NCI-H1436 (cell line): ENCODE measurements at places on chromosomes 13 and 19.

- no peak for DNase-seq
Measured at GRCh38 chr13:107678075-107678689, 537.2 kb downstream of the LIG4 start.

DNA sequence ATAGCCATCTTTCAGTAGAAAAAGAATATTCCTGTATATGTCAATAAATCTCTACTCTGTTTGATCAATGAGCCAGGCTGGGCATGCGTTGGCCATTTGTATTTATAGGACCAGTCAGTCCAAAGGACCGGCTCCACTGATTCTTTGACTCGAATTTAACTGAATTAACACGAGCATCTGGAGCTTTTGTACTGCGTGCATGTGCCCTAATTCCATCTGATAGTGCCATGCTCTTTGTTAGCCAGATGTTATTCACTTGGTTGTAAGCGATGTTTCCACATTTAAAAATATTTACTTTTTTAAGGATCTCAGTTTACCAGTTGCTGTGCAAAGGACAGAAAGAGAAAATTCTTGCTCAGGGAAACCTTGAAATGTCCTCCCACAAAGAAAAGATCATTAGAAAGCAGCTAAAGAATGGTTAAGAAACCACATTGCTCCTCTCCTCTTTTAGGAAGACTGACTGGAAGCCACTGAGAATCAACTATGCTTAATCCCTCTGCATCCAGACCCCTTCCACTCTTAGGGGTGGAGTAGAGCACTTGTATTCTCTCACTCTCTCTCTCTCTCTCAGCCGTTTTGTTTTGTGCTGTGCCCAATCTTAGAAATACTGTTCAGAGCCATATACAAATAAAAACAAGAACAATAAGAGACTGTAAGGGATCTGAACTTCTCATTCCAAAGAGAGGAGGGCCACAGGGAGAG, 165.8 kb downstream of the DCLK1 start:
- no peak for DNase-seq

DNA sequence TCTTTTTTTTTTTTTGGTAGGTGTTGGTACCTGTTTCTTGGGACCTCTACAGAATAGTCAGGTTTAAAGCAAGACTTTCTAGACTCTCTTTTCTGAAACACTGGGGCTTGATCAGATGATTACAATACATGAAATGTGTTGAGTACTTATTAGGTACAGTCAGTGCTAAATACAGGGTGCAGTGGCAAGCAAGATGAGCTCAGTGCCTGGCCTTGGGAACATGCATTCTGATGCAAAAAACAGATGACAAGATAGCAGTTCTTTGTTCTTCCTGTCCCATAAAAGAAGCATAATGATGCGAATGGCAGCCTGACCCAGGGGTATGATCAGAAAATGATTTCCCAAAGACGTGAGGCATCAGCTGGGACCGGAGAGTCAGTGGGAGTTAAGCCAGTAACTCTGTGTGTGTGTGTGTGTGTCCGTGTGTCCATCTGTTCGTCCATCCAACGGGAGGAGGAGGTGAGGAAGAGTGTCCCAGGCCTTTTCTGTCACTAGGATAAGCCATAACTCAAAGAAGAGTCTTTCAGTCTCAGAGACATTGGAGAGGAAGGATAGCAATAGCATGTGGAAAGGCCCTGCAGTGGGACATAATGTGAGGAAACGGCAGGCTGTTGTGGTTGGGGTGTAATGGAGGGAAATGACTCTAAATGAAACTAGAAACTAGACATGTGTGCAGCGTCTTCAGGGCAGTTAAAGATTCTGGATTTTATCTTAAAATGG, 32.2 kb downstream of the SLAIN1 start:
- no peak for DNase-seq

- no peak for DNase-seq
Measured at GRCh38 chr19:54279406-54279962, 1.4 kb downstream of the LILRB2 start.

DNA sequence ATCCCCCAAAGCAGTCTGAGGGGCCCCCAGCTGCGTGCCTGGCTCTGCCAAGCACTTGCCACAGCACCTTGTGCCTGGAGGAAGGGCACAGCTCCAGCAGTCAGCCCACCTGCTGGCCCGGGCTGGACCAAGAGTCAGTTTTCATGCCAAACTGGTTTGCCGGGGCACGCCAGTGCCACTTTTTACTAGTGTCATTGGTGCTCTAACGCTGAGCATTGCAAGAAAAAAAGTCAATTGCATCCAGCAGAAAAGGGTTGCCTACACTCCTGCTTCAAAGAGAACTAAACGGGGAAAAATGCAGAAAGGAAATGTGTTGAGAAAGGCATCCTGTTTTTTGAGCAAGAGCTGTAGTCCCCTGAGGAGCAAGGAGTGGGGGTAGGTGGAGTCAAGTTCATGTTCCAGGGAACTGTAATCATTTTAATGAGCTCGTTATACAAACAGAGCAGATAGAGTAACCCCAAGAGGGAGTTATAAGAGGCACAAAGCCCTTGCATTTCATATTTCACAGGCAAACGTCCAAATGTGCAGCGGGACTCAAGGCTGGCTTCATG, 68.4 kb downstream of the F2RL3 start:
- peak; percentile 70 for DNase-seq

DNA sequence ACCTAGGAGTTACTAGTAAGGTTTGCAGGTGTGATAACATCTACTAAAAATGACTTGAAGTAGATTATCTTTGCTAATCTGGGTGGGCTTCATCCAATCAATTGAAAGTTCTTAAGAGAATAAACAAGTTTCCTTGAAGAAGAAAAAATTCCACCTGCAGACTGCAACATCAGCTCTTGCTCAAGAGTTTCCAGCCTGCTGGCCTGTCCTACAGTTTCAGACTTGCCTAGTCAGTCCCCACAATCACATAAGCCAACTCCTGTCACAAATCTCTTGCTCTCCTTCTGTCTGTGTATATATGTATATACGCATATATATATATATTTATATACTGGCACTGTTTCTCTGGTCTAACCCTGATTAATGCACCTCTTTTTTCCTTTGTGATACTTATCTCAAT, 67.3 kb upstream of the ITM2B start:
- DNase-seq = no peak

DNA sequence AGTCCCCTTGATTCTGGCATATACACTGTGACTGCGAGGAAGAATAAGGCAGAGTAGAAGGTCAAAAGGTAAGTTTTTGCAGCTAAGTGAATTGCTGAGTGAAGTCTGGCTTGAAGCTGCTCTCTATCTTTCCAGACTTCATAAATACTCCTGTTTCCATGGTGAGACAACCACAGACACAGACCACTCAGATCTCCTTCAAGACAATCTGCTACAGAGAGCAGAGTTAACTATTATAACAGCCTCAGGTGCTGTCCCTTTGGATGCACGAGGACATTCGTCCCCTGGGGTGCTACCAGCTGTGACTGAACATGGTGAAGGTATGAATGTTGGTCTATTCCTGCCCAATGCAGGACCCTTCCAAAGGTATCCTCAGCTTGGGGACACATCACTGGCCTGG, 104.0 kb downstream of the MYCBP2 start:
- no peak for DNase-seq

GRCh38 chr13:21894703-21895699, 224.1 kb downstream of the FGF9 start:
- no peak for DNase-seq

- DNase-seq = no peak
Measured at GRCh38 chr13:94984958-94985357, 272.6 kb upstream of the SOX21 start.

DNA sequence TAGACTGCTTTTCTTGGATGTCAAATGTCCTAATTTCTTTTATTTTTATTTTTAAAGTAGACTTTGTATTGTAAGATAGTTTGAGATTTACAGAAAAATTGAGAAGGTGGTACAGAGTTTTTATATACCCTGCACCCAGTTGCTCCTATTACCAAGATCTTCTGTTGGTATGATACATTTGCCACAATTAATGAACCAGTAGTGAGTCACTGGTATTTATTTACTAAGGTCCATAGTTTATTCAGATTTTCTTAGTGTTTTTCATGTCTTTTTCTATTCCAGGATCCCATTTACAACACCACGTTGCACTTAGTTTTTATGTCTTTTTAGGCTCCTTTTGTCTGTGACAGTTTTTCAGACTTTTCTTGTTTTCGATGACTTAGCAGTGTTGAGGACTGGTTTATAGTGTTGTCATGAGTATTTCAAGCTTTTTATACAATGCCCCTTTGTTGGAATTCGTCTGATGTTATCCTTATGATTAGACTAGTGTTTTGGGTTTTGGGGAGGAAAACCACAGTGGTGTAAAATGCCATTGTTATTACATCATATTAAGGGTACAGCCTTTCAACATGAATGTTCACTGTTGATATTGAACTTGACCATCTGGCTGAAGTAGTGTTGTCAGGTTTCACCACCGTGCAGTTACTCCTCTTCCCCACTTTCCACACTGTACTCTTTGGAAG, 35.9 kb downstream of the COG3 start:
- no peak for DNase-seq

DNA sequence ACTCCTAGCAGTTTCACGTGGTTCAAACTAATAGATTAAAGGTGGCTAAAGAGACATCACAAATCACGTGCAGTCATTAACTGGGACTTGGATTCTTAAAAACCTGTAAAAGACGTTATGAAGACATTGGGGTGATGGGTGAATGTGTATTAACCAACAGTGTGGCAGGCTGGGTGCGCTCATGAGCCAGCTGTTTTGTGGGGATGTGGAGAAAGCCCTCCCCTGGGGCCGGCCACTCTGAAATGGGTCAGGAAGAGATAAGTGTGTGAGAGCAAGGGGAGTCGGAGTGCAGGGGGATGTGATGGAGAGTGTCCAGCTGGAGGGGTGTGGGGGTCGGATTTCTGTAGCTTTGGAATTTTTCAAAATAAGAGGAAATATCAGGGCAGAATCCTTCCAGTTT, 10.4 kb downstream of the UPF1 start:
- no peak for DNase-seq

DNA sequence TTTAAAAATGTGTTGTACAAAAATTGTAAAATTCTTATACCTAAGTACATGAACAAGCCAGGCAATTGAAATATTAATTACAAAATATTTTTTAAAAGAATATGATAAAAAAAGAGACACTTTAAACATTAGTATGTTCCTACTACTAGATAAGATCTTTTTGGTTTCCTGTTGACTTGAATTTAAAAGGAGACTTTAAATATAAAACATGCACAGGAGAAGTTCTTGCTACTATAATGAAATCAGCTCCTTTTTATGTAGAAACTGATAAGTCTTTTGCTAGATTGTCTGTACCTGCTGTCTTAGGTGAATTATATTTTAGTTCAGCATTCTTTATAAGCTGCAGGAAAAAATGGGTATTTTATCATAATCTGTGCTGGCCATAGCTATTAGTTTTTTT, 140.2 kb downstream of the TNFSF13B start:
- no peak for DNase-seq

GRCh38 chr13:44574466-44574855, 1.7 kb downstream of the TSC22D1 start:
- no peak for DNase-seq
